ENCODE measurements at places on chromosomes 12 and 14.

DNA sequence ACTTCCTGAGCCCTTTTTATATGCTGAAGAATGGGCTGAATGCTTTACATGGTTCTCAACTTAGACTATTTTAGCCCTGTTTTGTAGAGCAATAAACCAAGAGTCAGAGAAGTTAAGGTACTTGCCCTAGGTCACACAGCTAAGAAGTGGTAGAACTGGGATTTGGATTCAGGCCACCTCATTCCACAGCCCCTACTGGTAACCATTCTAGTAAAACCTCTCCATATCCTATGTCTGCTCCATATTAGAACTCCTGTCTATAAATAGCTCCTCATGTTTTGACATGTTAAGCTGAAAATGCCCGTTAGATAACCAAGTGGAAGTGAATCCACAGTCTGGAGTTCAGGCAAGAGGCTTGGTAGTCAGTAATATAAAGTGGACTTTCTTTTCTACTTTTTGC lies 111.6 kb downstream of the HECTD4 start:
- DNase-seq: no peak

GRCh38 chr14:97187916-97188315 lies 390.7 kb downstream of the VRK1 start:
- DNase-seq: no peak

DNA sequence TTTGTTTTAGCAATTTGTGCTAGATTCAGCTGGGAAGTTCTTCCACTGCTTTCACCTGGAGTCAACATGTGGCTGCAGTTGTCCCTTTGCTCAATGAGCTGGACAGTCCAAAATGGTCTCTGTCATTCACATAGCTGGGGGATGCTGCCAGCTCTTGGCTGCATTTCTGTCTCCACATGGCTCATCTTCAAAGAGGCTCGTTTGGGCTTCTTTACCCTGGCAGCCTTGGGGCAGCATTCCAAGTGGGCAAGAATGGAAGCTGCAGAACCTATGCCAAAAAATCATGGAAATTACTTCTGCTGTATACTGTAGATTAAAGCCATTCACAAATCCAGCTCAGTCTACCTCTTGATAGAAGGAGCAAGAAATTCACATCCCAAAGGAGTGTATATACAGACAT lies 199.1 kb downstream of the SLC5A8 start:
- no peak for DNase-seq

- no peak for DNase-seq
Measured at GRCh38 chr12:23099604-23100003, 474.6 kb downstream of the ETNK1 start.

DNA sequence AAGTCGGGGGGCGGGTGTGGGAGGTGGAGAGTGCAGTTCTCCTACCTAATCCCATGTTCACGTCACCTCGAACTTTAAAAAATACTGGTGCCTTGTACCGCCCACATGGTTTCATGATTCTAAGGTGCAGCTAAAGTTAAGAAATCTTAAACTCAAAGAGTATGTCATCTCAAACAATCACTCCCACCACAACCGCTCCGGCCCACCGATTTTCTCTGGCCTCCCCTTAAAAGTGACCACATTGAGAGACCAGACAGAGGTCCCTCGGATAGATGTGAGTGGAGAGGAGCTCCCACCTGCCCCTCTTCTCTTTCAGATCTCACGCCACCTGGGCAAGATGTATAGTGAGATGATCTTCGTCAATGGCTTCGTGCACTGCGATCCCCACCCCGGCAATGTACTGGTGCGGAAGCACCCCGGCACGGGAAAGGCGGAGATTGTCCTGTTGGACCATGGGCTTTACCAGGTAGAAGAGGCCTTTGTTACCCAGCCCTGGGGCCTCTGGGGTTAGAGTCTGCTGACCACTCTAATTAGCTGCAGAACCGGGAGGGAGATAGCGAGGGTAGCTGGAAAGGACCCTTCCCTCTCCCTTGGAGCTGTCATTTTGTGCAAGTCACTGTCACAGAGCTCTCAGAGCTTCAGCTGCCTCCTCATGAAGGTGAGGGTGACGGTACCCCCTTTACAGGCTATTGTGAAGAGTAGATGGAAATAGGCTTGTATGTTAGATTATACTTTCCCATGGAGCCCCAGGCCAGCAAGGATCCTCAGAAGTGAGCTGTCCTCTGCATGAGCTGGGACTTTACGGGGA lies 124.4 kb downstream of the ADCK1 start:
- no peak for DNase-seq

- DNase-seq: no peak
Measured at GRCh38 chr14:43855556-43855955, 651.5 kb downstream of the FSCB start.

- DNase-seq: no peak
Measured at GRCh38 chr12:13103391-13104033, at the start of gene GSG1. GSG1 (minus strand) TSS chr12:13103667; CDS start chr12:13103512, 155 bp downstream.

- no peak for DNase-seq
Measured at GRCh38 chr14:99261912-99262787, 9.8 kb downstream of the BCL11B start.

GRCh38 chr12:57001448-57001906 lies 4.9 kb downstream of the ZBTB39 start:
- peak; percentile 74 for DNase-seq

GRCh38 chr14:75783184-75783583 lies 122.1 kb downstream of the TTLL5 start:
- DNase-seq: no peak

- DNase-seq: no peak
Measured at GRCh38 chr12:41286426-41286825, 98.3 kb downstream of the PDZRN4 start.

- DNase-seq: no peak
Measured at GRCh38 chr12:51508285-51508684, 82.7 kb upstream of the SCN8A start.

- no peak for DNase-seq
Measured at GRCh38 chr12:48336061-48336460, 14.7 kb downstream of the ZNF641 start.

- DNase-seq: no peak
Measured at GRCh38 chr14:75660238-75660629, 442 bp downstream of the ERG28 start.

DNA sequence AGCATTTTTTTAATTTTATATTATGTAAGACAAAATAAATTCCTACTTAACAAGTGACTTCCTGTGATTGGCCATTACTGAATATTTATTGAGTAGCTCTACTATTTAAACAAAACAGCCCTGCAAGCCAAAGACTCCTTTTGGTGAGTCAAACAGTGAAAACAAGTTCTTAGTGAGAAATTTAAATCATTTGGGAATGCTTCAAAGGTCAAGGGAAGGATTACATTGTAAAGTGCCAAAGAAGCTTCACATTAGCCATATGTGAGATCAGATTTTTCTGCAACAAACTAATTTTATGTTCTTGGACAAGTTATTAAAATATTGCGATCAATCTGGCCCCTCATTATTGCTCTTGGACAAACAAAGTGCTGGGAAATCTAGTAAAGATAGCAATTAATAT lies 795.4 kb upstream of the MGAT4C start:
- no peak for DNase-seq

GRCh38 chr14:65604936-65605335 lies 192.4 kb downstream of the FUT8 start:
- DNase-seq: no peak

DNA sequence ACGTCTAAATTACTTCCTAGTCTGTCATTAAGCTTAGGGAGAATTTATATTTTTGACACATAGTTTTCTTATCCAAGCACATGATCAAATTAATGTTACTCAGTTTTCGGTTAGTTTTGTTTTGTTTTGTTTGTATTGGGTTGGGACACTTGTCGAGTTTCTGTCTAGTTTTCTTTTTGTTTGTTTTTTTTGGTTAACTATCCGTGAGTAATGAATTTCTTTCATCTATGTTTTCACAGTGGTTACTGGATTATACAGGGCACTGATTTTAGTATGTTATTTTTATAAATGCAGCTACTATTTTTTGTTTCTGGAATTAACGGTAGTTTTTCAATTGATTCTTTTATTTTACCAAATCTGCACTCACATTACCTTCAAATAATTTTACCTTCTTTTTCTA lies 2.7 kb downstream of the KLRF1 start:
- DNase-seq: no peak

DNA sequence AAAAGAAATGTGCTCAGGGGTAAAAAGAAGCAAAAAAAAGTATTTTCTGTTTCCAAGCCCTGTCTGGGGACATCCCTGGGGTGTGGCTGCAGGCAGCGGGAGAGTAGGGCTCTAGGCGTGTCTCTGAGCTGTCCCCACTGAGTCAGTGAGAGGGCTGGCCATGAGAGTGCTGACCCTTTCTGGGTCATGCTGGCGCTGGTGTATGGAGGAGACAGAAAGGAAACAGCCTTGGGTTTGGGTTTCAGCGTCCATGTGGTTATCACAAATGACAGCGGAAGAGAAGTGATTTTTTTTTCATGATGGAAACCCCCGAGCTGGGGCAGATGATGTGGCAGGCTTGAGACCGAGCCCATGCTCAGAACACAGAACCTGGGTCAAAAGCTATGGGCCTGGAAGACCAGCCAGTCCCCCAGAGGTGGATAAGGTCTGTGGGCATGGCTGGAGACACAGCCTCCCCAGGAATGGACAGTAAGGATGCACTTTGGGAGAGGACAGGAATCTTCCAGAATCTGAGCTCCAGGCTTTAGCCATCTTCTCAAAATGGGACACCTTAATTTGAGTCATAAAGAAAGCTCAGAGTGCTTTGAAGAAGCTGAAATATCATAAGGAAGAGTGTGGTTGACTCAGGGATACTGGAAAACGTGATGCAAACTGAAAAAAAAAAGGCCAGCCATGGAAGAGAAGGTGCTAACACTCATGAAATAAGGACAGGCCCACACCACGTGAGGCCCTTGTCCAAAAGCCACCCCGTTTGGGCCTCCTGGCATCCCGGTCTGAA lies 36.2 kb downstream of the SYNE3 start:
- DNase-seq: no peak

GRCh38 chr14:103427485-103428443 lies 42.5 kb downstream of the MARK3 start:
- peak; percentile 4 for DNase-seq

- no peak for DNase-seq
Measured at GRCh38 chr12:56241424-56242303, 11.8 kb downstream of the SLC39A5 start.

DNA sequence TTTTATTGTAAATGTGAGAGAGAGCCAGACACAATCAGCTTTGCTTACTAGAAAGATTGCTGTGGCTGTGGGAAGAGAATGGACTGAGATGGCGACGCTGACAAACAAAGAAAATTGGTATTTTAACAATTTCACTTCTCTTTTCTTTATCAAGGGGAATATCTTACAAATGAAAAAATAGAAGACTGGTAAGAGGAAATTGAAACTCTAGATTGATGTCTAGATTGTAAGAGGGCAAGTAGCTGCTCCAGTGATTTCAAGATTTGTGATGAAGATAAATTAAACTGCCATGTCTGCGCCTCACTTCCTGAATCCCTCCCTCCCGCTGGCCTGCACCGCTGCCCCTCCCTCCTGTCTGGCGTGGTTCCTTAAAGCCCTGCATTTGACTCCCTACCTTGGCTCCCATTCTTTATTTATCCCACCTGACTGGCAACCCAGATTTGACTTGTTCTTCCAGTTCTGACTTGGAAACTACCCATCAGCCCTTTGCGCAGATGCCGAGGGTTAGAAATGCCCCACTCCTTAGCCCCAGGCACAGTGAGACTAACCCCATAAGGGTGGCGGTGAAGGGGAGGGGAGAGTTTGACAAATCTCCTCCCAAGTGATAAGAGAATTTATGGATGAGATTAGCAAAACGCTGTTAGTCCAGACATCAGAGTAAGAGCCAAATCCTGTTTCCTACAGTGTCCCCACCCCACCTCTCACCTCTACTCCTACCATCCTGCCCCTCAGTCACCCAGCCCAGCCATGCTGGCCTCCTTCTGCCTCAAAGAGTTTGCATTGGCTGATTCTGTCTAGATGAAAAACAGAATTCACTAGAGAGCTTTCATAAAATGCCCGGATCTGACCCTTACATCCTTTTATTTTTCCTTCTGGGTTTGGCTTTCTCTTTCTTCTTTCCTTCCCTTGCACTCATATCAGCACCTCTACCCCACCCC lies 125.3 kb upstream of the ATF7IP start:
- DNase-seq: no peak

GRCh38 chr12:64170024-64170423 lies 52.1 kb downstream of the KICS2 start:
- no peak for DNase-seq

DNA sequence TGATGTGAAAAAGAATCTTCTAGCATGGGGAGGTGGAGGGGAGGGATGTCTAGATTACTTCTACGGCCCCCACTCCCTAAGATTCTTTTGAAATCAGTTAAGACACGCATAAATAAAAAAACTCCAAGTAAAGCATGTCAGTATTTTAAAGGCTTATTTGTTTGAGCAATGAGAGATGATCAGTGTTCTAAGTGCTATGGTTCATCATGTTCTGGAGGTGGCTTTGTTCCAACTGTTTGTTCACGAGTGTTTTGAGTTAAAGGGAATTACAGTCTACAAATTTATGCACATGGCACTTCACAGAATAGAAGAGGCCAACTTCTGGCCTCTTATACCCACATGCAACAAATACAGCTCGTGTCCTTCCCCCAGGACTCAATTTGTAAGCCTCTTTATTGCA lies 394.9 kb downstream of the RAD51B start:
- no peak for DNase-seq

- DNase-seq: no peak
Measured at GRCh38 chr12:117030187-117030900, 68.9 kb downstream of the TESC start.

DNA sequence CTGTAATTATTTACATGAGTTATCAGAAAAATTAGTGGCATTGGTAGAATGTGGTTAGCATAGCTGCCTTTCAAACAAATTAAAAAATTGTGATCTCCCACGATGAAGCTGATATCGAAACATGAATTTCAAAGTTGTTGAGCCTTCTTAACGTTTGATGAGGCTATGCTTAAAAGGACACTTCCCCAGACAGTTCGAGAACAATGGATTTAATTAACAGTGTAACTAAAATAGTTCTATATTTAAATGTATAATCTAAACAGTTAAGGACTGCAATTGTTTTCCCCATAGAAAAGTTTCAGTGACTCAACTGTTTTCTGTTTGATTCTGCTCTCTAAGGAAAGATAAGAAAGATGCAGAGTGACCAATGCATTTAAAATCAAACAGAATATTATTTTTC lies 1.6 kb downstream of the CLEC2B start:
- DNase-seq: no peak

- DNase-seq: no peak
Measured at GRCh38 chr14:54622192-54622958, 55.4 kb downstream of the SAMD4A start.

DNA sequence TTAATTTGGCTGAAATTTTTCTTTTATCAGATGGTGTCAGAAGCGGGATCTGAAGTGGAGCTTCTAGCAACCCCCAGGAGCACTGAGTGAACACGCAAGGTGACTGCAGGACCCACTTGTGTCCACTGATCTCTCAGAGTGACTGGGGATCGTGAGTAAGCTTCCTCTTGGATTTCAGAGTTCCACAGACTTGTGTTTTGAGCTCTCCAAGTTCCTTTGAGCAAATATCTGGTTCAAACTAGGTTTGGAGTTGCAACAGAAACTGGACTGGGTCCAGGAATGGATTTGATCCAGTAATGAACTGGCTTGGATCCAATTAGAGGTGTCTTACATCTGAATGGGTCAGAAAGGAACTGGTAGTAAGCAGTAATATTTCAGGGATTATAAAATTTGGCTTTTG lies 24.7 kb upstream of the B4GALNT1 start:
- DNase-seq: no peak
